ENCODE measurements at places on chromosomes 5 and 9.
A peak's percentile ranks its signal among the peaks of the same experiment; 100 is the strongest.

DNA sequence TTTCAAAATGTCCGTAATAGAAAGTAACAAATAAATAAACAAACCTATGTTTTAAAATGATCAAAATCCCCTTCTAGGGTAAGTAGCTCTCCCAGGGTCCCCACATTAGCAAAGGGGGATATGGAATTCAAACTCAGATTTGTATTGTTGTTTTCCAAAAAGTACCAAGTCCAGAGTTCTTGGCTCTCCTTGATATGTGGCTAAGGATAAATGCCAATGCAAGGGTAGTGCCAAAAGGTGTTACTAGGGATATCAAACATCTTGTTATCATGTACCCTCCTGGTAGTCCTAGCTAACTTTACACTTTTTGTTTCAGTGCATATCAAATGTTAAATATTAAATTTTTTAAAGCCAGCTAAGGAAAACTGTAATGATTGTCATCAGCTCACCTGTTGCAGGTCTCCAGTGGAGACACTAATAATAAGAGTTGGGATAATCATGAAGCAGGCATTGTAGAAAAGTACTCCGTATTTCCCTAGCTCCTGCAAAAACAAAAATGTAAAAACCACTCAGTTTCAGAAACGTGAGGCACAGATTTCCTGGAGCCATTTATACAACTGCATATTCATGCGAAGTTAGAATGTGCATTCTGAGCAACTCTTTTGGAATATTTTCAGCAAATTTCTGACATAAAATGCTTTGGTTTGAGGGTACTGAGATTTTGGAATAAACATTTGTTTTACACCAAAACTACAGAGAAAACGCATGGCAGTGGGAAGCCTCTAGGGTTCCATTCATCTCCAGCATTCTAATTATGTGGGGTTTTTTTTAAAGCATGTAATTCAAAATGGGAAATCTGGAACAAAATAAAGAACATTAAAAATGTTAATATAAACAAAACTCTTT, 39.8 kb downstream of the SLC35D2 start:
- no peak for DNase-seq

DNA sequence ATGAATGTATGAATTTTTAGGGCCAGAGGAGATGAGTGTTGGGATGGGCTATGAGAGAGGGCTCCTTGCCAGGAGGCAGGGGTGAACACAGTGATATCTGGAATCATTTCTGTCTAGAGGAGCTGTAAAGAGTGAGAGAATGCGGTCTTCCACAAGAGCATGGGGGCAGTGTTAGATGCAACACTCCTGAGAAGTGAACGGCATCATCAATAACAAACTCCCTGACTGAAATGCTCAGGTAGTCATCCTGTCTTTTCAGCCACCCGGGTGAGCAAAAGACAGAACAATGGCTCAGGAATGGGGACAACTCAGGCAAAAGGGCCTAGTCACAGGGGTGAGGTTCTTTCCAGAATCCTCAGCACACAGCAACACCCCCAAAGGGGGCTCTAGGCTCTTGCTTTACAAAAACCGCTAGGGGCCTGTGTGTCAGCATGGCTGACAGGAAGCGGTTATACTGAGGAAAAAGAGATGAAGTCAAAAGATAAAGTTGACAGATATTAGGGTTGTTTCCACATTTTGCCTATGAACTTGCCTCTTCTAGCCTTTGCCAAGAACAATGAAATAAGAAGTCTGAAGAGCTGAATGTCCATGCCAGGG, 104.6 kb upstream of the LRRTM2 start:
- no peak for DNase-seq

- DNase-seq, result no peak
Measured at GRCh38 chr5:53183880-53184279, 74.3 kb upstream of the MOCS2 start.

DNA sequence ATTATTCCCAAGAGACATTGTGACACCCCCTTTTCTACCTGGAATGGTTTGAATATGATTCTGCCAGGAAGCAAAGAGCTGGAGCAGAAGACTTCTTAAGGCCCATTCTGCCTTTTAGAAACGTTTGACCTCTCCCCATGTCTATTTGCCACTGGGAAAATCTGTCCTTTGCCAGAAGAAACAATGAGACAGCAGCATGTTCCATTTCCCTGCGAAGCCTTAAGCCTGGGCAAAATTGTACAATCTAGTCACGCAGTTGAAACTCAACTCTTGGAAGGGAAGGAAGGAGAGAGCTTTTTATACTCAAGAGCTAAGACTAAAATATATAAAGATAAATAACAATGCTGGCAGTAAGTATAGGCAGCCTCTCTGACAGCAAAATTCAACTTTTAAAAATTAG, 22.1 kb upstream of the SPOCK1 start:
- no peak for DNase-seq

- no peak for DNase-seq
Measured at GRCh38 chr9:35781066-35781465, 10.3 kb upstream of the NPR2 start.

DNA sequence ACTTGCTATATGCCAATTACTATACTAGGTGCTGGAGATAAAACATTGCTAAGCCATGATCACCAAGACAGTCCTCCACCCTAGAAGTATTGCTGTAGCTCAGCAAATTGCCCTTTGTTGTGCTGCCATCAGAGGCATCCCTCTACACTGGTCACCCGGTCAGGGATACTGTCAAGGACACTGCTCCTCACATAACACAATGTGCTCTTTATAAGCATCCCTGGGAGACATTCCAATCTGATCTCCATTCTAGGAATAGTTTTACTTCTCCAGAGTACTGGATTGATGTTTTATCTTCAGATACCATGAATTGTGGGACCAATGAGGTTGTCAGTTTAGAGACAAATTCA, 10.4 kb upstream of the DNAJA1 start:
- no peak for DNase-seq

DNA sequence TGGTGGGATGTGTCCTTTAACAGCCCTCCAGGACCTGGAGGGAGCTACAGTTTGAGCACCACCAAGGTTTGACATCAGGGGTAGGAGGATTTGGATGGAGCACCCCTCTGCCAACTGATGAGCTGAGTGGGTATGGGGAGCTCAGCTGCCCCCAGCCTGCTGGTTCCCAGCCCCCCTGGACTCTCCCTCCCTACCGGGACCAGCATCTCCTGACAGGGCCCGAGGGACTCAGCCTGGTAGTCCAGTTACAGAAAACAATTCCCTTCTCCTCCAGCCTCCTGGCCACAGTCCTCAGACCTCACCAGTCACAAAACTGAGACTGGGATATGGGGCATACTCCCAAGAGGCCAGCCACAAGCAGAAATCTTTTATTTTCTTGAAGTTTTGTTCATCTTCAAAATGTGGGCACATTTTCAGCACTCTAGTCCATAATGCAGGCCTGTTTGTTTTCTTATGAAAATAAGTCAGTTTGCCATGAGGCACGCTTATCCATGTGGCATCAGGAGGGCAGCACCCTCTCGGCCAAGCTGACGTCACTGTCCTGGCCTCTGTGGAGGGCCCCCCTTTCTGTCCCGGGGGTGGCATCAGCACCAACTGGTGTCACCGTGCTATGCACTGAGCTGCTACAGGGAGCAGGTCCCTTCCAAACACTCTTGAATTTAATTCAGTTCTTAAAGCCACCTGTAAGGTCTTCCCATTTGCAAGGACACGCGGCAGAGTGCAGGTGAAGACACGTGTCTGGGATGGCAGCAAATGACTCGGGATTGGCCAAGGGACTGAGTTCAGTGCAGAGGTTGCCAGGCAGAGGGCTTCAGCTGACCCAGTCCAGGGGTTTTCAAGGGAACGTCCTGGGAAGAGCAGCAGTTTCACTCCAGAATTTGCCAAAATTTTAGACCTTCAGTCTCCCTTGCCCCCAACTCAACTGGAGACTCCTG, 187.6 kb downstream of the GADD45G start:
- no peak for DNase-seq

DNA sequence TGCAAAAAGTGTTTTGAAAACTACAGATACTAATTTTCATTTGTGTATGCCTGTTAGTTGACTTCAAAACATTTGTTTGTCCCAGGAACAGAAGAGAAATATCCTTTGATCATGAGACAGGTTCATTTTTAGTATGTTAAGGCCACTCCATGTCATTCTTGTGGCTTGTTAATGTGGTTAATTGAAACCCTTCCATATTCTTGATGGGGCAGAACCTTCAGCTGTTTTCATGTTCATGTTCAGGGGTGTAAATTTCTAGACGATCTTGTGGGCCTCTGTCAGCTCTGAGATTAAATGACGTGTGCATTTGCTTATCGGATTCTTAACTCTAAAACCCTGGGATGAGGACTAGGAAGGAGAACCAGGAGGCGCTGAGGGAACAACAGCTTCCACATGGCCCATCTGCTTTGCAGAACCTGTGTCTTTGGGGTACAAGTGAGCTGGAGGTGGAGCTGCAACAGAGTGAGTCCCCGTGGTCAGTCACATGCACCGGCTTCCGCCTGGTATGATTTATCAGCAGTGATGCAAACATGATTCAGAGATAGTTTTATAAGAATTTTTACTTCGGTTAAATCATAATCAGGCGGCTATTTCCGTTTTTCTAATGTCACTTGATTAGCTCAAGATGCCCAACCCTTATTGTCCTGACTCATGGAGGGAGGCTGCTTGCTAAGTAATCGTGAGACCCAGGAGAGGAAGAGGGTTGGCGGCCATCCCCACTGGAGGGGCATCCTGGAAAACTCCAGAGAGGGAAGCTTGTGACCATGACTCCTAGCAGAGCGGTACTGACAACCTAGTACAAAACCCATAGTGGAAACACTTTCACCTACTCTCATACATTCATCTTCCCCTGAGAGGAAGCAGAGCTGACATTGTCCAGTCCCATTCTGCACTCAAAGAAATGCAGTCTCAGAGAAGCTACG, 138.4 kb downstream of the C9orf152 start:
- DNase-seq, result no peak

DNA sequence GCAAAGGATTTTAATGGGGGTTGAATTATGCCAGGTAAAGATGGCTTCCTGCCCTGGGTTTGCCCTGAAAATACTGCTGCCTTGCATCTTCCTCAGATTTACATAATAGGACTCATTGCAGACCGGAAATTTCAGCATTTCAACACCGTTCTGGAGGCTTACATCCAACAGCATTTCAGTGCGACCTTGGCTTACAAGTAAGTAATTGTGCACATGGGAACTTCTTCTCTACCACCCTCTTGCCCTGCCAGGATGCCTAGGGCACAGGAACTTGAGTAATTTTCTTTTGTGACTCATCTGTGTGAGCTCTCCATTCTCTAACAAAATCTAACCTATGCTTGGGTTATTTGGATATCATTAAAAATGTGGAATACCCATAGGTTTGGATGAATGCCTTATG, 80.2 kb downstream of the DOCK2 start:
- DNase-seq, result no peak

- DNase-seq, result no peak
Measured at GRCh38 chr9:25427898-25428297, 250.3 kb downstream of the TUSC1 start.

DNA sequence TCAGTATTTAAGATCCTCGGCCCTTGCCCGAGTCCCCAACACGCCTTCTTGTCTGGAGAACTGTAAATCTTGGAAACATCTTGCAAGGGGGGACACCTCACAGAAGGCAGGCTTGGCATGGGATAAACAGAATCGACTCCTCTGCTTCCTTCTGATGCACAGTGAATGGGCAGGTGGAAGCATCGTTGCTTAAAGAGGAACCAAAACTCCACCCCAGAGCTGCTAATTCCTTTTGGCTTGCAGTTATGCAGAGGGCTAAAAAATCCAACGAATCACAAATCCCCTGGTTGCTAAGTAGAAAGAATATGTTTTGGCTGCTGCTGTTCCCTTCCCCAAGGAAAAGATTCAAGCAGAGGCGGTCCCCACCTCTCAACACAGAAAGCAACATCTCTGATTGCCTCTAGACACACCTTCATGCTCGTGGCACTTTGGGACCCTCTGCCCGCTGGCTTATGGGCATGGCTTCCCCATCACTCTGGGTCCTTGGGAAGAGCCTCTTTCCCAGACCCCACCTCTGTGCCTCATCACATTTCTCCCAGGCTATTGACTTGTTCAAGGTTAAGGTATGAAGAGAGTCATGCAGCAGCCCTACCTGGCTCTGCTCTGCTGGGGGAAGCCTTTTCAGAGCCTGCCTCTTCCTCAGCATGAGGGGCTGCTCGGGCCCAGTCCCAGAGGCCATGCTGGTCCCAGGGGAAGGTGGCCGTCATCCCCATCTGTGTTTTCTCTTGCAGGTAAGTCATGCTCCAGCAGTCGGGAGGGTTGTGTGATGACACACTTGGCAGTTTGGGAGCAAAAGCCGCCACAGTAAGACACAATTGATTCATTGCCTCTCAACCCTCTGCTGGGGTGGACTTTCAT, 137.1 kb downstream of the KCNIP1 start:
- DNase-seq, result no peak

GRCh38 chr9:7342736-7343135, 456.8 kb downstream of the DMAC1 start:
- no peak for DNase-seq

DNA sequence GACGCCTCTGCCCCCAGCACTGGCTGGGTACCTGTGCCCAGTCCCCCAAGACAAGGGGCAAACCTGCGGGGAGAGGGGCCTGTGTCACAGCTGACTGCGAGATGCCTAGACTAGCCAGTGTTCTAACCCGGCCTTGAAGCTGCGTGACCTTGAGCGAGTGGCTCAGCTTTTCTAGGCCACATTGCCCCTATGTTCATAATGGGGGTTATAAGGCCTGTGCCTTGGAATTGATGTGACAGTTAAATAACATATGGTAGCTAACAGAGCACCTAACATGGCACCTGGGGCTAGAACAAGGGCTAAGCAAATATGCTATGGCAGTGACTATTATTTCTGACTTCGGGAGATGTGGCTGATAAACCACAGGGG, 22.8 kb upstream of the COL27A1 start:
- DNase-seq, result no peak

DNA sequence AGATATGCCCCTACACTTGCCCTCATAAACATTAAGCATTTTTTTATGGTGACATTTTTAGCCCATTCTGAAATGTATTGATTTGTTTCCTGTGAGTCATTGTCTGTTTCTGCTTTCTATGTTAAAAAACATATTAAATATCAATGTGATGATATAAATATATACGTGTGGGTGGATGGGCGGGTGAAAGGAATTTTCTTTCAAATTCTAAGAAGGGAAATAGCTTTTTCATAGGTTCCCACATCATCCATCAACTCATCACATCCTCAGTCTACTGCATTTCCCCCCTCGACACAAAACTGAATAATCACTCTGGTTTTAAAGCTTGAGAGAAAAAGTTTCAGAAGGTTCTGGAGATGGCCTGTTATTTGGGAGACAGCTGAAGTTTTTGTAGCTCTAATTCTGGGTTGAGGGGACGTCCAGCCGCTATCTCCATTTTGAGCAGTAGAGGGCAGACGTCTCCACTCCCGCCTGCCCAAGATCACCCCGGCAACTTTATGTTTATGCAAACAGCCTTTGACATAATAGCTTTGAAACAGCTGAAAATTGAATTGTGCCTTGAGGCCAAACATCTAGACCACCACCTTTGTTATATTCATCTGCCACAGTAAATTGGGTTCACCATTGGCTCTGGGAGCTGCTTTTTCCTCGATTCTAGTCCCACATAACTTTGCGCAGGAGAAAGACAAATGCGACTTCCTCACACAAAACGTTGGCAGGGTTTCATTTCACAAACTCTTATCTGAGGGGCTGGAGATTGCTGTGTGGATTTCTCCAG, 216.2 kb upstream of the CLINT1 start:
- peak; percentile 8 for DNase-seq
